ENCODE measurements at places on chromosomes 2 and 18. TPM values are rescaled to one million over a fixed set of nuclear protein-coding genes. Genes with fewer than 3 reads are reported as not detected.

The CFAP53 gene
- 0.18 TPM for total RNA-seq

The CDH19 gene
- total RNA-seq, result not detected

The SH3RF3 gene
- total RNA-seq, result 9.4 TPM

The DUSP2 gene
- total RNA-seq, result 0.33 TPM

Measured in endothelial cell of umbilical vein (primary cell).